Stimulated activated CD8-positive, alpha-beta memory T cell treated with anti-CD3 and anti-CD28 coated beads, Interleukin-2, amount 100 ng/mL, for 1 hour (primary cell): ENCODE measurements at places on chromosomes 1 and 21.
A peak's percentile ranks its signal among the peaks of the same experiment; 100 is the strongest.

DNA sequence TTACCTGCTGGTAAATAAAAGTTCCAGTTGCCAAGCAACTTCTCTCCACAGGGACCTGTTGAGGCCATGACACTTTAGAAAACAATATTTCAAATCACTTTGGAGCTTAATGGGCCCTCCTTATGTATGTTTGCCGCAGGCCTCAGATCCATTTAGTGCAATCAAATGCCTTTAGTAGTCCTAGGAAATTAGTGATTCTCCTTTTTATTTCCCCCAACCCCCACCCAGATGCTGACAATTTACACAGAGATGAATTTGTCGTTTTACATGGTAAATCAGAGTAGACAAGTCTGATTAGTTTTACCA, 83.6 kb downstream of the CLIC4 start:
- DNase-seq, result no peak

- no peak for DNase-seq
Observed at GRCh38 chr1:155116113-155116764, 11.4 kb upstream of the EFNA1 start.

GRCh38 chr1:159898527-159898926, 1.4 kb downstream of the CFAP45 start:
- DNase-seq, result no peak

DNA sequence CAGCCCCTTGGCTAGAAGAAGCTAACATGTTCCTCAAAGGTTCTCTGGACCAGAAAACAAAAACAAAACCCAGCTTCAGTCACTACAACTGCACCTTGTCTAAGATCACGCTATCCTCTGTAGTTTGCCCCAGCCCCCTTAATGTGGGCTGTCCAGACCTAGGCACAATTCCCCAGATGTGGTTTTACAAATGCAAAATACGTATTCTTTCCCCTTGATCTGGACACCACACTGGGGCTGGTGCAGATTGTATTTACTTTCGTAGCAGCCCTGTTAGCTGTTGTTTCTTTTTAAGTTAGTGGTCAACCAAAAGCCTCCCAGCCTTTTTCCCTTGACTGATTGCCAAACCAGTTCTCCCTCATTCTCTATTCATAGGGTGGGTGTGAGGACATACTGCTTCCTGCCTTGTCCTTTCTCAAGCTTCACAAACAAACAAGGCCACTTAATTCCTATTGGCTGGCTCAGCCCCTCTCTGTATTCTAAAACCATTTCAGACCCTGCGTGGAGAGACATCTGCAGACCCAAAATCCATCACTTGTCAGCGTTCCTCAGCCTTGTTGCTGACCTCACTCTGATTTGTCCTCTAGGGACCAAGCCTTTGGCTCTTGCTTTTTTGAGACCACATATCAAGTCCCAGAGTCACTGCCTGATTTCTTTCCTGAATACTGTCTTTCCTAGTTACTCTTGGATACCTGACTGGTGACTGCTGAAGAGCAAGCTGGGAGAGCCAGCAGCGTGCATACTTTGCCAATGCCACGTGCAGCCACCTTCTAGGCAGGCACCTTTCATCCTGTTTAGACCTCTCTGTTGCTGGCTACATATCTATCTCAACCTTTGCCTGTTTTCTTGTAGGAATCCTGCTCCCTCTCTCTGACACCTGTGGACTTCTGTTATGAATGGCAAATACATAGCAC, 96.4 kb upstream of the RAB3GAP2 start:
- DNase-seq, result no peak

GRCh38 chr1:61222240-61222639, 139.9 kb downstream of the NFIA start:
- no peak for DNase-seq

GRCh38 chr1:6695868-6696267, 5.7 kb downstream of the DNAJC11 start:
- DNase-seq, result no peak

DNA sequence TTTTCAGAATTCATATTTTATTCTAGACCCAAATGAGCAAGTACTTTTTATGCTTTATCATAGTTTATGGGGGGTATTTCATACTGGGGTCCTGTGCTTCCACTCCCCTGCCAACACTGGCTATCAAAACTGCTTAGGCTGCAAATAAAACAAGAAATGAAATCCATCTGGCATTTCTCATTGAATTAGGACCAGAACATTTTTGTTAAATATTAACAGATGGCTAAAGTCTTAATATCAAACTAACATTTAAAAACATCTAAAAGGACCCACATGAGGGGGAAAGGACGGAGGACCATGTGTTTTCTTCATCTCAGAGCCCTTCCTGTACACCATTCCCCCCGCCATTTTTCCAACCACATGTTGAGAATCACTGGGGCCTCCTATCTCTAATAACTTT, 167.5 kb upstream of the C1orf105 start:
- no peak for DNase-seq

DNA sequence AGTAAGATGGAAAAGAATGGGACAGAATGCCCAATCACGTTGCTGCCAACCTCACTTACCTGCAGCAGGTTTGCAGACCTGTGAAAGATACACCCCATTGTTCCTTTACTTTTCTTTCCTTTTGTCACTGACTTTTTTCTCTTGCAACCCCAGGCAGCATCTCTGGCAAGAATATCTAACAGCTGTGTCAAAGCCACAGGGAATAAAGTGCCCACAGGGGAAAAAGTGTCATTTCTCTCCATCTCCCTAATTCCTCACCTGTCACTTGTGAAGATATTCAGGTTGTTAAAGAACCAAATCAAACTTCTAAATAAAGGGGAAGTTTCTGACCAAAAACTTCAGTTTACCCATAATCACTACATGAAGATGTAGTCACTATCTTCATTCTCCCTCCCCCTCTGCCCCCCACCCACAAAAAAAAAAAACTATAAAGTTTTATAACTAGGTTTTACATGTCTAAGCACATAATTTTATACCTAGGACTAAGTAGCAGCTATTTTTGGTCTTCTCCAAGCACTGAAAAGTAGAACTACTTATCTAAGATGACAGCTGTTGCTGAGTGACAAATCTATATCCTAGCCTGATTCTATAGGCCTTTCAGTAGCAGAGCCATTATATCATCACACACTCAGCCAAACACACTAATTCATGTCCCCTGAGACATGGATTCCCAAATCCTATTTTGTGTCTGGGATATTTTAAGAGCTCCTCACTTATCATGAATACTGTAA, 54.9 kb downstream of the TBX15 start:
- no peak for DNase-seq

- no peak for DNase-seq
Observed at GRCh38 chr1:68409426-68409825, 40.3 kb downstream of the RPE65 start.

DNA sequence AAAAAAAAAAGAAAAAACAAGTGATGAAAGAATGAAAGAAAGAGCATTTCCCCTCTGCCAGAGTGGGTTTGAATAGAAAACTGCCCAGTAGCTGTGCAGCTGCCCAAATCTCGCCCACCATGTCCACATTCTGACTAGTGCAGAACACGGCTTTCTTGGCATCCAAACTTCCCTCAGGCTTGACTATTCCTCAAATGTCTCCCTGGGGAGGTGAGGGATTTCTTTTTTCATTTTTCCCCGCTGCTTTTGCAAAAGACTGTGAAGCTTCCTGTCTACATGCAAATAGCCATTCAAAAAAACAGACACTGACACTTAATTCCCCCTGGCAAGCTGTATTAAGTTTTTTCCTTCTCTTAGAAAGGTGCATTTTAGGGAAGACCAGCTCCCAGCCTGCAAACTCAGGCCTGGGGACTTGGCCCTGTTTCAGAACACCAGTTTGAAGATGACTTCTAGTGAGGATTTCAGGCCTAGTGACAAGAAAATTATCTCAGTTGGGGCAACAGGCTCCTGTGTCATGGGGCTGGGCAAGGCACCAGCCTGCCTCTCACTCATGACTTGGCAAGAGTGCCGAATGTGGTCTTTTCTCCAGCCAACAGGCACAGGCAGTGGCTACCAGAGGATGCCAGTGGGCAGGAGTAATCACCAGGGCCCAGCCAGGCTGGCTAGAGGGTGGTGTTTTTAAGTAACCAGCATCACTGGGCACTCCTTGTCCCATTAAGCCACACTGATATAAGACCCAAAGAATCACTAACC, 178.1 kb upstream of the NFIA start:
- no peak for DNase-seq

DNA sequence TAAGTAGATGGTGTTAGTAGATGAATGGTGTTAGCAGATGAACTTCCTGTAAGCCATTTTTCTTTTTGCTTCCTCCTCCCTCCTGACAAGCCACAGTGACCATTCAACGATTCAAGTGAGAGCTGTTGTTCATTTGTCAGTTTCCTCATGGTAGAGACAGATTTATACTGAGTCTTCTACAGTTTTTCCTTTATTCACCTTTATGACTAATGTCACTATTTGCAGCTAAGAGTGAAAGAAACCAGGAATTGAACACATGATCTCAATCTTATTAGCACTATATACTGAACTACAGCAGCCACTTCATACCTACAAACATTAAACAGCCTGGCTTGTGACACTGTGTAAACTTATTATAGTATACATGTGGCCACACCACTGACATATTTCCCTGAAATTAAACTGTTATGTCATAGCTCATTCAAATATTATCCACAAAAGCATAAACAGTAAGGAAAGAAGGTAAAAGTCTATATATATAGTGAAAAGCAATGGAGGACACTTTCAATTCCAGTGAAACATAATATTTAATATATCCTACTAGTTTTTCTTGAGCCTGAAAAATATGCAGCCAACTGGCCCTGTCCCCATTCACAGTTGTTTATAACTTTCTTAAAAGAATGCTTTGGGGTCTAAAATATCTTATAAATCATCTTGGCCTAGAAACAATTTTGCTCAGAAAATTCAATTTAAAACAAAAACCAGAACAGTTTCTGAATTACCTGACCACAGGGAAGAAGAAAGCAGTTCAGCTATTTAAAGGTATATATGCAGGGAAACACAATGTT, 566.9 kb upstream of the ZRANB2 start:
- no peak for DNase-seq

- peak; percentile 4 for DNase-seq
Observed at GRCh38 chr1:93908394-93909145, 660 bp downstream of the GCLM start.

- no peak for DNase-seq
Observed at GRCh38 chr1:154006136-154006535, 15.6 kb downstream of the RPS27 start.

DNA sequence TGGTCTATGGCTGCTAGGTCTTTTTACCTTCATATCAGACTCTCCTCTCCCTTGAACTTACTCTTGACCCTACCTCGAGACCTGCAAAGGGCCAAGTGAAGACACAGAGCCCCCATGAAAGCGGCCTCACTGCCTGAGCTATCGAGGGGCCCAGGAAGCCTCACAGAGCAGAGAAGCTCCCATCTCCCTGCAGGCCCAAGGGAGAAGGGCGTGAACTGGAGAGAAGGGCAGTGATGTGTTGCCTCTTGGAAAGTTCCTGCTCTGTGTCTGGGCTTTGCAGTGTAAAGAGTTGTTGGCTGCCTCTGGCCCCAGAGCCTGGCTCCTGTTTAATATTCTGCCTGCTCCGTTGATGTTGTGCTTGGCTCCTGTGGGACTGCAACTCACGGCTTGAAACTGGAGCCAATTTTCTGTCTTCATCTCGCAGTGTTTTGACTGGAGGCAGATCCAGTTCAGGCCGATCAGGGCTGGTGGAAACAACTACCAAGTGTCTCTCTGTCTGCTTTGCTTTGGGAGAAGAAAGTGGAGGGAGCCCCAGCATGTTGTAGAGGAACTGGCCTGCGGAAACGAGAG, 4.3 kb downstream of the SERTAD4 start:
- no peak for DNase-seq

GRCh38 chr1:40050863-40051262, 10.3 kb downstream of the CAP1 start:
- DNase-seq, result no peak

DNA sequence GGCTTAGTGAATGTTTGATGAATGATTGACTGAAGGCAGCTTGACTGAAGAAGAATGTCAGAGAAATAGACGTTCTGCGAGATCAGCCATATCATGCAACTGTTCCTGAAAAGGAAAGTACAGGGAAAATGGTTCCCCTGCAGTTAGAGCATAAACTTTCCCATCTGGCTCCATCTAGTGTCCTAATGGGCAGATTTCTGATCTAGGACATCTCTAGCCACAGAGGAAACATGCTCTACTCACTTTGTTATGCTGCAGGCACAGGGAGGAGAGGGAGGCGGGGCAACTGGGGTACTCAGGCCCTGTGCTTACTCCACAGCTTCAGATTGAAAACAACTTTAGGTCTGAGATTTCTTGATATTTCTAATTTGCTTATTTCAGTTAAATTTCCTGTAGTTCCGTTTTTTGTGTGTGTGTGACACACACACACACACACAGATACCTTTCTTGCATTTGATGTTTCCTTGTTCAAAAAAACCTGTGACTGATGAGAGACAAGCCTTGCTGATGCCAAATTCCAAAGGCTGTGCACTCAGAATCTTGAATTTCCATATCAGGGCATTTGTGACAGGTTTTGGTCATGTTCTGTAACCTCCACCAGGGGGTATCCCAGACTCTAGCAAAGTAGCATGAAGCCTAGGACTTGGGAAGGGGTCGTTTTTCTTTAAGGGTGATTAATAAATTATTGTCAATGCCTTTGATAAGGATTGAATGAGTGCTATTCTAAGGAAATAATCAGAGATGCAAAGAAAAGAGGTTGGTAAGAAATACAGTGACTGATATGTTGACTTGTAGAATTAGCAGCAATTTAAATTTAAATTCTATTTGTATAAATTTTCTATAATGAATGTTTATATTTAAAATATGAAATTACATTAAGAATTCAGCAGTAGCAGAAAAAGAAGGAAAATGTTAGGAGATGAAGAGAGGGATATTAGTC, 139.7 kb upstream of the BEND5 start:
- DNase-seq, result no peak

DNA sequence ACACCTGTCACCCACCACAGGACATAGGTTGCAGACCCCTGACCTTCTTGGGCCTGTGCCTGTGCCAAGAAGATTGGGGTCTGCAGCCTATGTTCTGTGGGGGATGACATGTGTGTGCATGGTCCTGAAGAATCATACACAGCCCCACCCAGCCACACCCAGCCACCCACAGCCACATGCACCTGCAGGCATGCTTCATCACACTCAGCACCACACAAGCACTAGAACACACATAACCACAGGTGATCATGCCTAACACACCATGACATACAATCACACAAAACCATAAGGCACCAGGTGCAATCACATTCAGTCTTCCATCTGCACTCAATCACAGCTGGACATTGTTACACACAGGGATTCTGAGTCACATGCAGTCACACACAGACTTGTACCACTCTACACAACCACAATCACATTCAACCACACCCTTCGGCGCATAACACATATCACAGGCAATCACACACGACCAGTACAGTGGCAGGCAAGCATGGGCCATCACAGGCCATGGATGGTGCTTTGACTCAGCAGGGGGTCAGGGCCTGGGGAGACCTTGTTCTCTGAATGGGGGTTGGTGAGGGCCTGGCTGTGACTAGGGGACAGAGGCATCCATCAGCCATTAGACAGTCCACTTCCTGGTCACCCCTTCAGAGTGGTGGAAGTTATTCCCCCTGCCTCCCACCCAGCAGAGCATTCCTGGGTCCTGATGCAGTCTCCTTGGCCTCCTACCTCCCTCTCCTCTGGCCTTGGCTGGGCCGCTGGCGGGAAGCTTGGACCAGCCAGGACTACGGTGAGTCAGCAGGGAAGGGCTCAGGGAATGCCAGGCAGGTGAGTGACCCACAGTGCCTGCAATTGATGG, 44.3 kb upstream of the EPS8L3 start:
- no peak for DNase-seq
